ENCODE measurements at places on chromosomes 6 and 20.

- no peak for DNase-seq
Observed at GRCh38 chr6:82113231-82113630, 134.3 kb downstream of the IBTK start.

GRCh38 chr6:106199331-106199730, 113.2 kb downstream of the PRDM1 start:
- DNase-seq = no peak

- peak; percentile 3 for DNase-seq
Observed at GRCh38 chr6:104326173-104327001, 533.3 kb downstream of the HACE1 start.

GRCh38 chr6:136762022-136762975, 30.0 kb downstream of the MAP3K5 start:
- DNase-seq = no peak

DNA sequence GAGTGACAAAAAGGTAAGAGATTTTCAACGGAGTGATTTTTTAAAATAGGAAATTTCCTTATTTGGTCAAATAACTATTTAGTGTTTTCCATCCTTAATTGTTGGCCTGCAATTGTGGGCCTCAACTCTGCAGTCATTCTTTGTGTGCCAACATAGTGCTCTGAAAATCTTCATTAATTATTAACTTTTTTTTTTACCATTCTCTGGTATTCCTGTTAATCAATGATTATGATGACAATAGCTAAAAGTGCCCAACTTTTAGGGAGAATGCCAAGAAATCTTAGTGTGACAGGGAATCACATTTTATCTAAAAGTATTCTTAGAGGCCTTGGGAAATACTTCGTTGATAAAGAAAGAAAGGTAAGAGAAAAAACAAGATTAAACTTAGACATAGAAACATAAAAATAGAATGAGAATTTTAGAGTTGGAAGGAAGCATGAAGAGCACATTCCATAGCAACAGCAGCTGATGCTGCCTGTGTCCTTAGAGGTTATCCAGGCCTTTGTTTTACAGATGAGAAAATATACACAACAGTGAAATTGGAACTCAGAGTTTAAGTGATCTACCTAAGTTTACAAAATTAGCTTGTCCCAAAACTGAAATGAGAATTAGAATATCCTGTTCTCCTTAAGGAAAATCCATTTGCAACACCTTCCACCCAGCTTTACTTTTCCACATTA, 1.2 kb downstream of the GPRC6A start:
- no peak for DNase-seq

- DNase-seq = no peak
Observed at GRCh38 chr6:132634796-132635195, 10.7 kb upstream of the TAAR2 start.

- no peak for DNase-seq
Observed at GRCh38 chr6:69390125-69390524, 406.7 kb downstream of the LMBRD1 start.

All from activated CD4-positive, alpha-beta T cell treated with anti-CD3 and anti-CD28 coated beads, Interleukin-2, Interleukin-4, amounts not matched to agents 100 ng/mL and 50 ng/mL, durations not matched to agents 16 hours and 8 hours (primary cell).